OCI-M1 (cell line): ENCODE measurements at places on chromosomes 11 and 22.

DNA sequence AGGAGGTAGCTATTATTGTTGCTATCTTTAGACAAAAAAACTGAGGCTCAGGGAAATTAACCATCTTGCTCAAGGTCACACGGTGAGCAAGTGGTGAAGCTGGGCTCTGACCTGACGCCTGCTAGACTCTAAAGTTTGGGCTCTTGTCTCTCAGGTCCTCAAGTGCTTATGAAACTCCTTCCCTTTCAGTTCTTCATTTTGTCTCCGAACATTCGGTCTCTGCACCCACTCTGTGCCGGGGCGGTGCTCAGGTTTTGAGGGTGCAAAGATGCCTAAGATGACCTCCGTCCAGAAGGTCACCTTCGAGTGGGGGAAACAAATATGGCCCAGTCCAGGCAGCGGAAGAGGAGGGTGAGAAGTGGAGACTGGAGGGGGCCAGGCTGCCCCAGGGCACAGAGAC lies 16.0 kb downstream of the OVOL1 start:
- DNase-seq = no peak

- DNase-seq = no peak
Measured at GRCh38 chr11:70364745-70365543, 33.4 kb upstream of the CTTN start.

- DNase-seq = peak; percentile 89
Measured at GRCh38 chr22:20418211-20418788, 19.3 kb downstream of the SCARF2 start.

DNA sequence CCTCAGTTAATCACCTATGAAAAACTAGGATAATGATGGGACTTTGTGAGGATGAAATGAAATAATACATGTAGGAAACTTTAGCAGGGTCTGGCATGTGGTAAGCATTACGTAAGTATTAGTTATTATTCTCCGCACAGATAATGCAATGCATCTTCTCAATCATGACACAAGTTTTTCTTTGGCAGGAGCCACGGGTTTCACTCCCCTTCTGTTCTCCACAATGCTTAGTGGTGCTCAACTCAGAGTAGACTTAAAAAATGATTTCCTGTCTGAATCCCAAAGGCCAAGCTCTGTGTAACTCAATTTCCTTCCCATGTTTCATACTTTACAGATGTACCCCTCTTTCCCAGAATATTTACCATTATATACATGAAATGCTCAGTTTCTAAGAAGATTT lies 82.9 kb downstream of the CCDC34 start:
- no peak for DNase-seq

GRCh38 chr22:47558828-47559700 lies 796.6 kb downstream of the TBC1D22A start:
- DNase-seq = no peak

GRCh38 chr22:50447576-50448551 lies 27.0 kb downstream of the SBF1 start:
- no peak for DNase-seq

- peak; percentile 43 for DNase-seq
Measured at GRCh38 chr11:47101406-47101805, 75.3 kb downstream of the ARFGAP2 start.

- DNase-seq = no peak
Measured at GRCh38 chr11:25900814-25901213, 431.1 kb upstream of the ANO3 start.

DNA sequence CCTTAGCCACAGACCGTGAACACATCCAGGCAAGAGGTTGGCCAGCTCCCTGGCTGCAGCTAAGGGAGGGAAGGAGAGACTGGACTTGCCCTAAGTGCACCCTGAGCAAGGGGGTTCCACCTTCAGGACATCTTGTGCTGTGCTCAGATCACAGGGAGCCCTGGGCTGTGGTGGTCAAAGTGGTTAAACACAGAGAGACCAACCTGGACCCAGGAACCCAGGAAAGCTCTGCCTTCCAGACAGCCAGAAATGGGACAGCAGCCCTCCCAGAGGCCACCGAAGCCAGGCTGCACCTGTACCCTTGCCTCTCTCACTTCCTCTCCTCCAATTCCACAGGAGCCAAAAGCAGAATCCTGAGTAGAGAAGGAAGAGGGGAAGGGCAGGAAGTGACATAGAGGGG lies 105.2 kb upstream of the TMEM45B start:
- no peak for DNase-seq

- peak; percentile 89 for DNase-seq
Measured at GRCh38 chr11:119094816-119095065, 6.9 kb downstream of the DPAGT1 start.

GRCh38 chr11:55811067-55811466 lies at the start of gene OR5L1:
TSS of gene OR5L1 (plus strand) at chr11:55811367. CDS start at chr11:55811467, 100 bp downstream.
- DNase-seq = no peak

DNA sequence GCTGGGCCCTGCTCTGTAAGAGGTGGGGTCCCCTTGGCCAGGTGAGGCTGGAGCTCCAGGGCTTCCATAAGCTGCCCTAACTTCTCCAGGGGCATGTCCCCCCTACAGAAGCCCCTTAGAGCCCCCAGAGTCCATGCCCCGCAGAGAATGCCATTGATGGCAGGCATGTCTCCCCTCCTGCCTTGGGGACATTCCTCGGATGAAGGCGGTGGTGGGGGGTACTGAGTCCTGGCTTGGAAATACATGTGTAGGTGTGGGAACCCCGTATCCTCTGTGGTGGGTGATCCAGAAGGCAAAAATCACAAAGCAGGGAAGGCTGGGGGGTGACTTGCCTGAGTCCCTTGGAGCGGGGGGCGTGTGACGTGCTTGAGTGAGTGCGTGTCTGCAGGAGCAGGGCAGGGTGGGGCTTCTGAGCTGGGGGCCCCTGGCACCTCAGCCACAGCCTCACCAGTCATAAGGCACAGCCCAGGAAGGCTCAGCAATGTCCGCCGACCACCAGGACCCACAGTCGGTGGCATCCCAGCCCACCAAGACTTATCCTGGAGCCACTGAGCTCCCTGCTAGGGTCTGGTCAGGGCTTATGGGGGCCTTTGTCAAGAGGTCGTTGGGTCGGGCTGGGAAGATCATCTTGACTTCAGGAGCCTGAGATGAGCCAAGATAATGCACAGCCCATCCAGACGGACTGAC lies 69.8 kb upstream of the KCNQ1OT1 start:
- no peak for DNase-seq

GRCh38 chr11:68315171-68315920 lies 3.0 kb downstream of the LRP5 start:
- DNase-seq = no peak
